ENCODE measurements at places on chromosomes 3 and 15.

DNA sequence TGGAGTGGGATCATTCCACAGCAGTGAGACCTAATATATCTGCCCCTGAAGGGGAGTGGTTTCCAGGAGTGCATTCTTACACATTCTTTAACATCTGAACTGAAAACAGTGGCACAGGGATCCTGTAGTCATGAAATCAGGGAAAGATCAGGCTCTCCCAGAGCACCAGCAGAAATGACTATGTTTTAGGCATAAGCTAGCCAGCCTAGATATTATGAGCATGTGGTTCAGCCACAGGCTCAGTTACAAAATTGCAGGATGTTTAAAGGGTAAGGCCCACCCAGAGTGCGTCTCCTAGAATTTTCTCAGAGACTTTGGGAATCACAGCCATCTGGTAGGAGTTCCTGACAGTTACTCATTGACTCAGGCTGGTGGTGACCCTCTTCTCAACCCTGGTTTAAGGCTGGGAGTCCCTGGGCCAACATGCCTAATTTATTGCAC lies 20.9 kb downstream of the FSTL1 start:
- DNase-seq, result no peak

GRCh38 chr15:28990390-28990789 lies 104.6 kb downstream of the APBA2 start:
- DNase-seq, result no peak

- DNase-seq, result no peak
These were observed 104.2 kb downstream of the OXSM start for GRCh38 chr3:25894101-25894500.

GRCh38 chr15:31360158-31360561 lies 33.5 kb downstream of the KLF13 start:
- no peak for DNase-seq

- DNase-seq, result no peak
These were observed 172.8 kb downstream of the PLCH1 start for GRCh38 chr3:155572085-155572484.

GRCh38 chr3:63353383-63353782 lies 75.3 kb downstream of the SYNPR start:
- no peak for DNase-seq

DNA sequence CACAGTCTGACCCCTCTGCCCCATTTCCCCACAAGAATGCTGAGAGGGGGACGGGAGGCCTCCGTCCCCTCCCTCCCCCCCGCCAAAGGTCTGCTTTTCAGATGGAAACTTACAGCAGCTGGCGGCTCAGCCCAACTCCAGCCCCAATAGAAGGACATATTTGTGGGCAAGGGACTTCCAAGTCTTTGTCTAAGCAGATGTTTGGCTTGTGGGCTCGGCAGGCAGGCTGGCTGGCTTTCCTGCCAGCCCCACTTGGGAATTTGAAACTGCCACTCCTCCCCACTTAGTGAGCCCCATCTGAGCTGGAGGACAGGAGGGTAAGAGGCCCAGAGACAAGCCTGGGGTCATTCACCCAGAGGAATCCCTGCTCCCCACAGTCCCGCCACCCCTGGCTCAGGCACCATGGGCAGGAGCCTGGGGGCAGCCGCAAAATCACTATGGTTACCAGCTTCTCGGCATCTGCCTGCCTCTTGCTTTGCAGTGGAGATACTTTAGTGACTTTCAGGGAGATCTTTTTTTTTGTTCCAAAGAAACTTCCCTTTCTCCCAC lies 53.6 kb downstream of the LMCD1 start:
- no peak for DNase-seq

GRCh38 chr15:40995656-40996055 lies 42.4 kb downstream of the CHAC1 start:
- no peak for DNase-seq

- no peak for DNase-seq
These were observed 57.2 kb downstream of the MESD start for GRCh38 chr15:80932513-80932815.

DNA sequence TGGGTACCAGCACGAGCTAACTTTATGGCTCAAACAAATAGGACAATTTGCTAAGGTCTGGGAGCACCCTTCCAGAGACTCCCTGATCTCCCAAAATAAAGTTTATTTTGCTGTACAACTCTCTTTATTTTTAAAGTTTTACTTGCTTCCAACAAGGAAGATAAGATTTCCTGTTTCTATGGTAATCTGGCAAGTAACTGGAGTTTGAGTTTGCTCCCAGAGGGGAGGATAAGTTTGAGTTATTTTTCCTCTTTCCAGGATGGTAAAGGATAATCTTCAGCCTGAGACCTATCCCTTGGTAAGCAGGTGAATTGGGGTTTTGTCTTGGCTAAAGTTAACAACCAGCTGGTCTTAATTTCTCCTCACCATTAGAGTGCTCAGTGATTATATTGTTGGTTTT lies 1019.4 kb upstream of the ALCAM start:
- no peak for DNase-seq

DNA sequence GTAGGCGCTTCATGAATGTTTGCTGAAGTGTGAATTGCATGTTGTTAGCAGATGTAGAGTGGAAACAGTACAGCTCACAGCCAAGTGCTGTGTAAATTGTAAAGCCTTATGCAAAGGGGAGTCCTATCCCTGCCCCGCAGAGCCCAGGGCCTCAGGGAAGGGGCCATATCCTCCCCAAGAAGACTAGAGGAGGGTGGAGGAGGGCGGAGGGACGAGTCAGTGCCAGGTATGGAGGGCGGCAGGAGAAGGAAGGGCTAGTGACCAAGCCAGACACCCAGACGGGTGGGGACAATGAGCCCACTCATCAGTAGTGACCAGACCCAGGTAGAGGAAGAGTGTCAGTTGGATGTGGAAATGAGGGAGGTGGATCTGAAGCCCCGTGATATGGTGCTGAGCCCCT lies 45.2 kb downstream of the ZNF710 start:
- DNase-seq, result no peak

DNA sequence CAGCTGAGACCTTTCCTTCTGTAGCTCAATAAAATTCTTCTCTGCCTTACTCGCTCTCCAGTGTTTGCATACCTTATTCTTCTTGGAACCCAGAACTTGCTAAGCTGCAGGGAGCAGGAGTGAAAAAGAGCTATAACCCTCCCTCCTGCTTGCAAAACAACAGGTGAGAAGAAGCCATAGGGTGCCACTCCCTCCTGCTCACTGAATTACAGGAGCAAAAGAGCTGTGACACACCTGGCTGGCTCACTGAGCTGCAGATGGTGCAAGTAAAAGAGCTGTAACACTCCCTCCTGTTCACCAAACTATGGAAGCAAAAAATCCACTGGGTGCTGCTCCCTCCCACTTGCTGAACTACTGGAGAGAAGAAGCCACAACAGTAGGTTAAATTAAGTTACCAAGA lies 44.2 kb upstream of the C2CD4B start:
- DNase-seq, result no peak

- DNase-seq, result no peak
These were observed 2.4 kb downstream of the KLHDC8B start for GRCh38 chr3:49173792-49174170.

- DNase-seq, result no peak
These were observed 69.8 kb downstream of the SH3GL3 start for GRCh38 chr15:83516935-83517334.

GRCh38 chr3:127730666-127731295 lies 58.0 kb downstream of the ABTB1 start:
- no peak for DNase-seq

DNA sequence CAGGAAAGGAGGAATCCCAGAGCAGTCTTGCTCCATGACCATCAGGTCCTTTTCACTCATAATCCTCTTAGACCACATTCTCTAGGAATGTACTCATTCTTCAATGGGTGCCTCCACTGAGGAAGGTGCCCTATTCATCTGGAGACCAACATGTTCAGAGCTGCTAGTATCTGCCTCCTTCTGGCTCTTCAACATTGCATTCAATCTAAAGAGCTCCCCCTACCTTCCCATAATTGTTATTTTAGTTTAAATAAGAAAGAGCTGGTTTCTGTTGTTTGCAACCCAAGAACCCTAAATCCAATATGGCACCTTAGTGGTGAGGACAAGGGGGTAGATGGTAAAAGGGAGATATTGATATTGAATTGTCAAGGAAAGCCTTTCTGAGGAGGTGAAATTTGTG lies 67.6 kb downstream of the SCN11A start:
- DNase-seq, result no peak

GRCh38 chr3:69540706-69541581 lies 155.1 kb upstream of the FRMD4B start:
- DNase-seq, result no peak

DNA sequence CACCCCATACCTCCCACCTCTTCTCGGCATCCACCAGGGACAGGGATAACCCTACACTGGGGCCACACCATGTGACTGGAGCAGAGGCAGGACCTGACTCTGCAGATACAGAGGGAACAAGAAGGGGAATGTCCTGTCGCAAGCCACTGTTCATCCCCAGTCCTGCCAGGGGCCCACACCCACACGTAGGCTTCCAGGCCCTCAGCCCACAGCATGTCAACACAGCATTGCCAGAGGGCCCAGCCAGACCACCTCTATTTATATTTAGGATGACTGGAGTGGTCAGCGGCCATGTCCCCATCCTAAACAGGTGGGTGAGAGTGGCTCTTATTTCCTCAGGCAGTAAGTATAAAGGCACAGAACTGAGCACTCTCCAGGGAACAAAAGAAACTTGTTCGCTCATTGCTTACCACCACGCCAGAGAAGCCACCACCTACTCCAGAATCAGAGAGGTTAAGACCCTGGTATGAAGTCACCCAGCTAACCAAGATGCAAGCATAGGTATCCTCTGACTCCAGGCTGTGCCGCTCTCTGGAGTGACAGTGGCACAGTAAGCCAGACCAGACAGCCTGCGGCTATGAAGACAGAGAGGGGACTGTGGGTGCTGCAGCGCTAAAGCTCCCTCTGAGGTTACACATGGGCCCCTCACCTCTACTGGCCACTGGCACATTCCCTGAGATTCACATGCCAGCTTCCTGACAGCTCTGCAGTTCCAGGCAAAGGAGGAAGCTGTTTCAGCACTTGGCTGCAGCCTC lies 67.9 kb downstream of the LRIG1 start:
- DNase-seq, result no peak

DNA sequence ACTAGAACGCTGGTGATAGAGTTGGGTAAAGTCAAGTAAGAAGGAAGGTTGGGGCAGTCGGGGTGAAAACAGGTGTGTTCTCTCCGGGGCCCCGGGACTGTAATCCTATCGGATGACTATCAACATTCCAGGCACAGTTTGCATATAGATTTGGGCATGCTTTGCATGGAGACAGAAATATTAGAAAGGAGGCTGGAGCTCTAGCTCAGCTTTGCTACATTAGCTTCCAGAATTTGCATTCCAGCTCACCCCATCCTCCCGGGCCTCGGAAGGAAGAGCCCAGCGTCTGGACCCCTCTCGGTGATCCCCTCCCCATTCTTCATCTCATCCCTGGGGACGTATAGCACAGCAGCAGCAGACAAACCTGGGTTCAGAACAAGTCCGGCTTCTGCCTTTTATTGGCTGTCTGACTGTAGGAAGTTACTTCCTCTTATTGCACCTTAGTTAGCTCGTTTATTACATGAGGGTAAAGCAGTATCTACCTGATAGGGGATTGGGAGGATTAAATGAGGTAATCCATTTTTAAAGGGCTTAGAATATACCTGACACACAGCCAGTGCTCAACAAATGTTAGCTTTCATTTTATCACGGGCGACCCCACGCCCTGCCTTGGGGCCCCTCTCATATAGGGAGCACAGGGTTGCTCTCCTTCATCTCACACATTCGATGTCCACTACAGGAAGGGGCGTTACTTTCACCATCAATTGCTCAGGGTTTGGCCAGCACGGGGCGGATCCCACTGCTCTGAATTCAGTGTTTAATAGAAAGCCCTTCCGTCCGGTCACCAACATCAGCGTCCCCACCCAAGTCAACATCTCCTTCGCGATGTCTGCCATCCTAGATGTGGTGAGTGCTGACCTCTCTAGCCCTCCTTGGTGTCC lies 3.2 kb downstream of the HTR3E start:
- DNase-seq, result no peak

DNA sequence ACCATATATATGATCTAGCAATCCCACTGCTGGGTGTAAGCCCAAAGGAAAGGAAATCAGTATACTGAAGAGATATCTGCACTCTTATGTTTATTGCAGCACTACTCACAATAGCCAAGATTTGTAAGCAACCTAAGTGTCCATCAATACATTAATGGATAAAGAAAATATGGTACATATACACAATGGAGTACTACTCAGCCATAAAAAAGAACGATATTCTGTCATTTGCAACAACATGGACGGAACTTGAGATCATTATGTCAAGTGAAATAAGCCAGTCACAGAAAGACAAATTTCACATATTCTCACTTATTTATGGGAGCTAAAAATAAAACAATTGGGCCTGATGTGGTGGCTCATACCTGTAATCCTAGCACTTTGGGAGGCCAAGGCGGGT lies 21.9 kb upstream of the ARNT2 start:
- DNase-seq, result no peak

DNA sequence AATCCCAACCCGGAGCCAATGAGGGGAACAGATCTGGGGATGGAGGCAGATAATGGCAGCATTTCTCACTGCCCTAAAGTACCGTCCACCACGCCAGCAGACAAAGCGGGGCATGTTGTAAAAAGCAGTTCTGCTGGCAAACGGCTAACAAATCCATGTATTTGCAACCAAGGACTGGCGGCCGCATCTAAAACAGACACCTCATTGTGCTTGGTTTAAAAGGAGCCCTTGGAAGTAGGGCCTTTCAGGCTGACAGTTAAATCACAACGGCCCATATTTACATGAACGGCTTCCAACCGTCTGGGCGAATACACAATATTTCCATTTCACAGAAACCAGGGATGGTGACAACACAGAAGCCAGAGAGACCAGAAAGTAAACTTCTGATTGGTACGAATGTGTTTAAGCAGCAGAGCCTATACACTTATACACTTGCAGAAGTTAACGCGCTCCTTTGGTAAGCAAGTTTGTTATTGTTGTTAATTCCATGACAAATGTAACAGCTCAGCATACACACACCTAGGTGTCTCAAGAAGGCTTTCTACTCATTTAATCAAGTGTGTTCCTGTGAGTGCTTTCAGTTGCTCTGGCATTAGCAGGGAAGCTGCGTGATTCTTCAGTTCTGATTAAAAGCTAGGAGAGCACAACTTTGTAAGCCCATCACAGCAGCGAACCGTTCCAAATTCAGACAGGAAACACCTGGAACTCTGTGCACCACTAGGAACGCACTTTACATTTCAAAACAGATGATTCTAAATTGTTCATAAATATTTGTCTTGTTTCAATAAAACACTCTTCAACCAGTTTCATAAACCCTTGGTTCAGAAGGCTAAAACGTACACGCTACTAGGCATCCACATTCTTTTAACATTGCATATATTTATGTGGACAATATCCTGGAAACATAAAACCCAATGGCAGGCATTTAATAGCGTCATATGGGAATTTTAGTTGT lies 112.9 kb downstream of the PDZRN3 start:
- DNase-seq, result no peak

- DNase-seq, result no peak
These were observed 116.7 kb upstream of the MRPS22 start for GRCh38 chr3:139227165-139227564.

GRCh38 chr15:59424616-59425015 lies 13.4 kb upstream of the FAM81A start:
- no peak for DNase-seq

- DNase-seq, result no peak
These were observed 54.7 kb downstream of the ST8SIA2 start for GRCh38 chr15:92448370-92448769.

Measured in cerebellar nuclear complex (tissue), 1 donor.